Head of caudate nucleus (tissue), 42 donors: ENCODE measurements at places on chromosomes 12 and 14.

GRCh38 chr14:104343294-104343625 is 204.9 kb downstream of the KIF26A start:
- DNase-seq = no peak

- DNase-seq = no peak
Observed at GRCh38 chr14:68628605-68629310, 164.1 kb downstream of the ZFP36L1 start.

DNA sequence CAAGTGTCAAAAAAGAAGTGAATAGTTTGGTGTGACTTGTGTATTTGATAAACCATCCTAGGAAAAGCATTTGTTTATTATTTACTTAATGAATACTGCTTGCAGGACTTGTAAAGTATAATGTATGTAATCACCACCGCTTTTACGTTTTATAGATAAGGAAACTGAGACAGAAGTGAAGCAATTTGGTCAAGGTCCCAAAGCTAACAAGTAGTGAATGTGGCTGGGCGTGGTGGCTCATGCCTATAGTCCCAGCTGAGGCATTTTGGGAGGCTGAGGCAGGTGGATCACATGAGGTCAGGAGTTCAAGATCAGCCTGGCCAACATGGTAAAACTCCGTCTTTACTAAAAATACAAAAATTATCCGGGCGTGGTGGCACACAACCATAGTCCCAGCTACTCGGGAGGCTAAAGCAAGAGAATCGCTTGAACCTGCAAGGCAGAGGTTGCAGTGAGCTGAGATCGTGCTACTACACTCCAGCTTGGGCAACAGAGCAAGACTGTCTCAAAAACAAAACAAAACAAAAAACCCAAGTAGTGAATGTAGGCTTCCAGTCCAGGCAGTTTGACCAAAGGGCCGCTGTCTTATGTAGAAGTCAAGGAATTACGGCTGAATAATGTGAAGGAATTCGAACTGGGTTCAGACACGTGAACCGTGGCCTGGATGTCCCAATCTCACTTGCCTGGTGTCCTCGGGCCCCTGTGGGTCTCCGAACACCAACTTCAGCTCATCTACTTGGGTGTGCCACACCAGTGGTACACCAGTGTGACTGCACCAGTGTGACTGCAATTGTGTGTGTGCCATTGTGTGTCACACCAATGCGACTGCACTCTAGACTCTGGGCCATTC is 88.3 kb upstream of the MED13L start:
- no peak for DNase-seq

- no peak for DNase-seq
Observed at GRCh38 chr14:22070119-22070982, 396.7 kb upstream of the OR4E1 start.

GRCh38 chr12:108683906-108684556 is 47.3 kb downstream of the CORO1C start:
- no peak for DNase-seq

DNA sequence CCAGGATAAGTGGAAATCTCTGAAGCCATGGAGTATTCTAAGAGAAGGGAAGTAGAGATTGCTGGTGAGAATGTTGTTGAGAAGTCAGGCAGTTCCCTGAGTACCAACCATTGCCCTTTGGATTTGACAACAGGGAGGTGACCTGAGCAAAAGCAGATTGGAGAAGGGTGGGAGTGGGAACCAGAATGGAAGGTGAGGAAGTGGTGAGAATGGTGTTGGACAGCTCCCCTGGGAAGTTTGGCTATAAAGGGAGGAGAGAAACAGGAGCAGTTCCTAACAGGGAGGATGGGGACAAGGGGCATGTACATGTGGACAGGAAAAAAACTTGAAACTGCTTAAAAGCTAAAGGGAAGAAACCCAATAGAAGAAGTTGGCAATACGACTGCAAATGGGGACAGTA is 198.1 kb downstream of the ETV6 start:
- DNase-seq = no peak

DNA sequence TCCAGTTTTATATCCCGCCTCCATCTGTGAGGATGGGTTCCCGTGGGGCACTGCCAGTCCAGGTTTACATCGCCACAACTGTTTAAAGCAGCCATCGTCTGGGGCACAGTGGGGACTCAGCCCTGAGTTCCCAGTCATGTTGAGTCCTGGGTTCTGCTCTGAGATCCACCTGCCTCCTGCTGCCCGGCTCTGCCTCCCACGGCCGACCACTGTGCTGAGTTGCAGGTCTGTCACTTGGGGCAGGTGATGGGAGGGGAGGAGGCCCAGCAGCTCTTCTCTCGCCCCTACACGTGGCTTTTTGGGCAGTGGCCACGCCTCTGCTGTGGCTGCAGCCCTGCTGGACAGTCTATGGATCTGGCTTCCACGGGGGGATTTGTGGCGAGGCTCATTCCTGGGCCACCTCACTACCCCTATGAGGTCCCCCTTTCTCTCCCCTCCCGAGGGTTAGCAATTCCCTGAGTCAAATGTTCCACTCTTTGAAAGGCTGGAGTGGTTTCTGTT is 143.0 kb downstream of the ADGRD1 start:
- peak; percentile 2 for DNase-seq

- no peak for DNase-seq
Observed at GRCh38 chr12:77089686-77090220, 24.4 kb upstream of the E2F7 start.

DNA sequence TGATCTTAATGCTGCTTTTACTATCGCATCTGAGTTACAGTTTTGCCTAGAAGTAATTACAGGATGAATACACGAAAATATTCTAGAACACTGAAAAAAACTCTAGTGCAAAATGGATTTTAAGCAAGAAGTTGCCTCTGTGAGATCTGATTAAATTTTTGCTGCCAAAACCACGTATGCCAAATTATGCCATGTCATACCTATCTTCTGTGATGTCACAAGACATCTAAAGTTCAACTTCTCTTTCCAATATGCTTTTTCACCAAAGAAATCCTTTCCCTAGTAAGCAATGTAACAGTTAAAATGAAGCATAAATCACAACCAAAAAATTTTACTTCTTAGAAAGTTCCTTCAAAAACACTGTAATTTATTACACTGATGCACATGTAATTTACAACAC is 39.6 kb downstream of the HECTD4 start:
- DNase-seq = no peak

- DNase-seq = no peak
Observed at GRCh38 chr14:37681486-37681885, 86.1 kb downstream of the TTC6 start.

- no peak for DNase-seq
Observed at GRCh38 chr12:19527866-19528265, 88.6 kb downstream of the AEBP2 start.

DNA sequence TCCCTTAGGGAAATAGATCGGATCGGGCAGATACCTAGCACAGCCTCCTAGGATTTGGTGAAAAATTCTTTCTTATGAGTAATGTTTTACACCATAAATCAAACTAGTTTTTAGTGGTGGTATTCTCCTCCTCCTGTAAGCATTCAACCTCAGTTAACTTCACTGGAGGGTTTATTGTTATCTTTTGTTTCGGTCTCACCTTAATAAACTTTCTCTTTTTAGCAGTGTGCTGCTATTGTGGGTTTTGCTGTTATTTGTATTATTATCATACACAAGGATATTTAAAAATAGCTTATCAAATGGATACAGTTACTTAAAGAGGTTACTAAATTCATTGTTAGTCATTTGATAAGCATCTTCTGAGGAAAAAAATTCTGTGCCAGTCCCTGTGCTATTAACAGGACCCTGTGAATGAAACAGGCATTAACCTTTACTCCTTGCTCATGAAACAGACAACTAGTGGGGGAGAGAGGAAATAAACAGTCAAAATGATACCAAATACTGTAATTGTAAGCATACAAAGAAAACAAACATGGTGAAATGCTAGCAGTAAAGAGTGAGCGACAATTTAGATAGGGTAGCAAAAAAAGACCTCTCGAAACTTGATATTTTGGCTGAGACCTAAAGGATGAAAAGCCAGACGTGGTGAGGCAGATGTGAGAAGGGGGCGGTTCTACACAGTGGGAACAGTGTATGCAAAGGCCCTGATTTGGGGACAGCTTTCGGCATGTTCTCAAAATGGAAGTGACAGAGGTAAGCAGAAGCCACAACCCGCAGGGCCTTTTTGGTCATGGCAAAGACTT is 178.7 kb upstream of the SOX5 start:
- DNase-seq = no peak

DNA sequence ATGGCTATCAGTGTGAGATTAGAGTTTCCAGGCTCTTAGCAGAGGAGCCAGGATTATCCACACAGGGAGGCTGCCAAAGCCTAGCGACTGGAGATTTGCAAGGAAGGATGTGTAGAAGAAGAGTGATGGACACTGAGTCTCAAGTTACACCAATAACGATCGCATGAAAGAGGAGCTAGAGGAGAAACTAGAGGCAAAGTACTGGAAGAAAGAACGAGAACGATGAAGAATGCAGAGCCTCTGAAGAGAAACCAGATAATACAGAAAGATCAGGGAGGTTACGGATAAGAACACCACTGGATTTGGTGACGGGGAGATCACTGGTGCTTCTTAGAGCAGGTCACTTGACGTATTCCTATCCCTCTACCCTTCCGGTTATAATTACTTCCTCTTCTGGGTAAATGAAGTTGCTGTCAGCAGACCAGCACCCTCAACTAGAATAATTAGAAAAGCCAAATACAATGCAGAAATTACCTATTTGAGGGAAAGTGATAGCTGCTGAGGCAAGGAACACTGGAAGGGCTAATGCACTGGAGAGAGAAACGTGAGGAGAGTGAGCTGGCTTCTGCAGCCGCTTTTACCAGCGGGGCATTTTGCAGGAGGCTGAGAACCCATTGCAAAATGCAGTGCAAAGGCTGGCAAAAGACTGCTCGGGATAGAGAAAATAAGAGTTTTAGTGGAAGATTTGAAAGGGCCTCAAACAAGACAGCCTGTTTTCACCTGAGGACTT is 93.1 kb upstream of the HIF1A start:
- DNase-seq = no peak

GRCh38 chr12:75613981-75614380 is 102.6 kb upstream of the KRR1 start:
- DNase-seq = no peak

GRCh38 chr12:125310461-125310860 is 245.2 kb downstream of the AACS start:
- peak; percentile 51 for DNase-seq

- DNase-seq = peak; percentile 62
Observed at GRCh38 chr12:31728289-31728916, 418 bp downstream of the AMN1 start.

GRCh38 chr12:118145113-118145797 is 9.3 kb downstream of the PEBP1 start:
- no peak for DNase-seq
